ENCODE measurements at places on chromosomes 13 and 19. TPM values are rescaled to one million over a fixed set of nuclear protein-coding genes. Genes with fewer than 3 reads are reported as not detected.
A peak's percentile ranks its signal among the peaks of the same experiment; 100 is the strongest.

GRCh38 chr13:98537740-98538139 is 39.2 kb downstream of the STK24 start:
- no peak for DNase-seq
- no peak overlapping the region for H3K4me3 ChIP-seq
- no peaks in the 10 kb centered on the region for H3K36me3 ChIP-seq
- H3K4me1 ChIP-seq: peaks cover 73% of the 10 kb centered on the region
- H3K27ac ChIP-seq: no peak overlapping the region
- H3K27me3 ChIP-seq: no peaks in the 10 kb centered on the region

GRCh38 chr13:22936228-22936627 is 244.6 kb upstream of the SGCG start:
- H3K36me3 ChIP-seq: no peaks in the 10 kb centered on the region
- no peaks in the 10 kb centered on the region for H3K4me1 ChIP-seq
- no peak overlapping the region for H3K4me3 ChIP-seq
- no peak overlapping the region for H3K27ac ChIP-seq

DNA sequence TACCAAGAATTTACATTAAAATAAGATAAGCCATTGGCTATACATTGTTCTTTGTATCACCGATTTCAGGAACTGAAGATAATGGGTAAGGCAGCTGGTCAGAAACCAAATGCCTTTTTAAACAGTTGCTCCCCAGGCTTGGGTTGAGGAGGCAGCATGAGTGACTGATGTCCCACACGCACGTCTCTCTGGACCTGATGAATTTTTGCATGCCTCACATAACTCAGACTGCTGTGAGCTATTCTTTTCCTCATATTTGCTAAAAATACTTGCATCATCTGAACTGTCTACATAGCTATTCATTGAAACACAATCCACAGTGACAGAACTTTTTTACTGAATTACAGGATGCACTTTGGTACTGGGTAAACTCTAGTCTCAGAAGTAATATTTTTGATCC is 123.6 kb upstream of the MAB21L1 start:
- H3K36me3 ChIP-seq: no peaks in the 10 kb centered on the region
- H3K4me1 ChIP-seq: no peaks in the 10 kb centered on the region
- H3K27me3 ChIP-seq: no peaks in the 10 kb centered on the region
- H3K27ac ChIP-seq: no peak overlapping the region

- no peaks in the 10 kb centered on the region for H3K36me3 ChIP-seq
- no peaks in the 10 kb centered on the region for H3K4me1 ChIP-seq
- no peak for DNase-seq
- H3K27me3 ChIP-seq: no peaks in the 10 kb centered on the region
- H3K27ac ChIP-seq: no peak overlapping the region
- H3K4me3 ChIP-seq: no peak overlapping the region
These were observed 16.0 kb upstream of the OLFM2 start for GRCh38 chr19:9952276-9952675.

- no peaks in the 10 kb centered on the region for H3K4me1 ChIP-seq
- H3K4me3 ChIP-seq: no peak overlapping the region
- no peaks in the 10 kb centered on the region for H3K27me3 ChIP-seq
- no peak for DNase-seq
- H3K27ac ChIP-seq: no peak overlapping the region
- no peaks in the 10 kb centered on the region for H3K36me3 ChIP-seq
These were observed 433.0 kb downstream of the TSHZ3 start for GRCh38 chr19:30916238-30916637.

- peak; percentile 24 for DNase-seq
- no peak overlapping the region for H3K27ac ChIP-seq
- no peaks in the 10 kb centered on the region for H3K27me3 ChIP-seq
- no peaks in the 10 kb centered on the region for H3K36me3 ChIP-seq
- H3K4me3 ChIP-seq: no peak overlapping the region
These were observed 2325.6 kb upstream of the PCDH20 start for GRCh38 chr13:63741029-63741813.

- peaks cover 37% of the 10 kb centered on the region for H3K4me1 ChIP-seq
- peaks cover 3% of the 10 kb centered on the region for H3K36me3 ChIP-seq
- H3K4me3 ChIP-seq: peak overlapping the region; percentile 94
- H3K27ac ChIP-seq: no peak overlapping the region
- no peaks in the 10 kb centered on the region for H3K27me3 ChIP-seq
- no peak for DNase-seq
These were observed 2.2 kb downstream of the NAXD start for GRCh38 chr13:110617321-110618072.

DNA sequence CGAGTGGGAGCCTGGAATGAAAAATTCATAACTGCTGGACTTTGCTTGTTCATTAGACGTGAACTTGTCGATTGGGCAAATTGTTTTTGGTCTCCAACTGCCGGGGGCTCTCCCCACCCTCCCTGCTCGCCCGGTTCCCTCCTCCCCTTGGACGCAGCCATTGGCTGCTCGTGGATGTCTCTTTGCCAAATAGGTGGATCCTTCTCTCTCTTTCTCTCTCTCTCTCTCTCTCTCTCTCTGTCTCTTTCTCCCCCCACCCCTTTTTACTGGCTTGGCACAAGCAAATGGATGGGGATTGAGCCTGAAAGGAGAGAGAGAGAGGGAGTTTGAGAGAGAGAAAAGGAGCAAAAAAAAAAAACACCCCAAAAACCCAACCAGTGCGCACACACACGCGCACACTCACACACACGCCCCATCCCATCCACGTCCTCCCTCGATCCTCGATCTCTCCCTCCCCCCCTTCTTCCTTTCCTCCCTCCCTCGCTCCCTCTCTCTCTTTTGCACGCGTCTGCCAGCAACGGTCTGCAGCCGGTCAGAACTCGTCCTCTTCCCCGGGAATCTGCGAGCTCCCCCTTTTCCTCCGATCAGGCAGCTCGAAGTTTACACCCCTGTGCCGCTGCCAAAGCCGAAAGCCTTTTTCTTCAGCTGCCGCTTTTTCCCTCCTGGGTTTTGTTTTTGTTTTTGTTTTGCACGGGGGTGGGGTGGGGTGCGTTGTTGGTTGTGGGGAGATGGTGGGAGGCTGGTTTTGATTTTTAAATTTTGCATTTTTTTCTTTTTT is 27.8 kb downstream of the NFIX start:
- H3K4me1 ChIP-seq: peaks cover 95% of the 10 kb centered on the region
- peak overlapping the region; percentile 55 for H3K4me3 ChIP-seq
- no peaks in the 10 kb centered on the region for H3K27me3 ChIP-seq
- peak; percentile 78 for DNase-seq
- peak overlapping the region; percentile 87 for H3K27ac ChIP-seq

DNA sequence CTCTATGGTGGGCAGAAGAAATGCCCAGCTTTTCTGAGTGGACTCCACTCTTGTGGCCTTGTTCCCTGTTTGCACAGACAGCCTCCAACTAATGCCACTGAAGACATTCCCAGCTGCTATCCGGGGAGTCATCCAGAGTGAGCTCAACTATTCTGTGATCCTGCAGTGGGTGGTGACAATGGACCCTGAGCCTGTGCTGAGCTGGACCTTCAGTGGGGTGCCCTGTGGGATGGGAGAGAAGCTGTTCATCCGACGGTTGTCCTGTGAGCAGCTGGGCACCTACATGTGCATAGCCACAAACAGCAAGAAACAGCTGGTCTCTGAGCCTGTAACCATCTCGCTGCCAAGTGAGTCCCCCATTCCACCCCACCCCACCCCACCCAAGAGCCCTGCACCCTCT is 10.3 kb downstream of the IGSF23 start:
- no peak for DNase-seq
- H3K4me1 ChIP-seq: no peaks in the 10 kb centered on the region
- no peak overlapping the region for H3K4me3 ChIP-seq
- H3K36me3 ChIP-seq: no peaks in the 10 kb centered on the region

DNA sequence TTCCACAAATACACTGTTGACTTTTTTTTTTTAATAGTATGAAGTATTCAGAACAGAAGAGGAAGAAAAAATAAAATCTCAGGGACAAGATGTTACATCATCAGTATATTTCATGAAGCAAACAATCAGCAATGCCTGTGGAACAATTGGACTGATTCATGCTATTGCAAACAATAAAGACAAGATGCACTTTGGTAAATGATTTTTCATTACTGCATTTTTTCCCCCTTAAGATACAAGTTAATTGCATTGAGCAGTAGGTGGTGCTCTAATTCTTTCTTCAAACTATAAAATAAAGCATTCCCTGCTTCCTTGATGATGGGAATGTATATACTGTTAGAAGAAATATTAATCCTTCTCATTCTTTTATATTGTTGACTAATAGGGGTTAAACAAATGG is 17.1 kb downstream of the UCHL3 start:
- no peaks in the 10 kb centered on the region for H3K4me1 ChIP-seq
- no peak overlapping the region for H3K4me3 ChIP-seq
- no peak for DNase-seq
- peaks cover 62% of the 10 kb centered on the region for H3K36me3 ChIP-seq
- H3K27me3 ChIP-seq: no peaks in the 10 kb centered on the region

GRCh38 chr19:36449059-36449670 is 30.7 kb upstream of the ZFP82 start:
- peaks cover 27% of the 10 kb centered on the region for H3K36me3 ChIP-seq
- no peaks in the 10 kb centered on the region for H3K4me1 ChIP-seq
- H3K27ac ChIP-seq: no peak overlapping the region
- DNase-seq: no peak
- no peaks in the 10 kb centered on the region for H3K27me3 ChIP-seq
- H3K4me3 ChIP-seq: no peak overlapping the region

GRCh38 chr19:33624586-33624985 is 2.8 kb downstream of the CHST8 start:
- H3K4me1 ChIP-seq: peaks cover 12% of the 10 kb centered on the region
- H3K36me3 ChIP-seq: no peaks in the 10 kb centered on the region
- DNase-seq: no peak
- no peak overlapping the region for H3K27ac ChIP-seq

GRCh38 chr13:58979851-58980250 is 1183.9 kb downstream of the DIAPH3 start:
- H3K36me3 ChIP-seq: no peaks in the 10 kb centered on the region
- no peak for DNase-seq
- H3K27ac ChIP-seq: no peak overlapping the region
- H3K27me3 ChIP-seq: no peaks in the 10 kb centered on the region
- no peaks in the 10 kb centered on the region for H3K4me1 ChIP-seq

GRCh38 chr19:56973713-56974555 is 133.4 kb upstream of the PEG3 start:
- no peak for DNase-seq
- no peak overlapping the region for H3K27ac ChIP-seq
- no peaks in the 10 kb centered on the region for H3K27me3 ChIP-seq
- no peaks in the 10 kb centered on the region for H3K36me3 ChIP-seq
- H3K4me3 ChIP-seq: no peak overlapping the region
- H3K4me1 ChIP-seq: no peaks in the 10 kb centered on the region

DNA sequence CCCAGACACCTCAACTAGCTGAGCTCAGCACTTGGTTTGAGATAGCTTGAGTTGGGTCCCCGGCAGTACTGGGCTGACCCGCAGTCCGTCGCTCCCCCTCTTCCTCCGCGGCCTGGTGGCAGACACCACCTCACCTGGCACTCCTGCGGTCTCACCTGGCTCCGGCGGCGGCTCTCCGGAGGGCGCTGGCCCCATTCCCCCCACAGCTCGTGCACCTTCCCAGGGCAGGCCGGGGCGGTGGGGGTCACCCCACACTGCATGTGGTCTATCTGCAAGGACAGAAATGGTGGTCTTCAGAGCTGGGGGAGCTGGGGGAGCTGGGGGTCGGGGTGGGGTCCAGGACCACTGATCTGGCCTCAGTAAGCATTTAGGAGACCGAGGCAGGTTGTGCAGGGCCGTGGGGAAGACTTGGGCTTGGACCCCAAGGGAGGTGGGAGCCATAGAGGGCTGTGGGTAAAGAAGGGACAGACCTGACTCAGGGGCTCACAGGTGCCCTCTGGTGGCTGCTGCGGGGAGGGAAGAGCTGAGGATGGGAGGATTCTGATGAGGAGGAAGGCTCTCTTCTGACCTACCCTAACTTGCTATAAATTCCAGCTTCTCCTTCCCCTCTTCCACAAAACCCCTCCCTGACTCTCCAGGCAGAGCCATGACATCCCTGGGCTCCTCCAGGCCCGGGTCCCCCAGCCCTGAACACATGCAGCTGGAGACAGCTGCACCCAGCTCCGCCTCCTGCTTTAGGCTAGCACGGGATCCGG is 6.7 kb upstream of the PLIN4 start:
- no peaks in the 10 kb centered on the region for H3K4me1 ChIP-seq
- DNase-seq: no peak
- H3K27me3 ChIP-seq: no peaks in the 10 kb centered on the region

DNA sequence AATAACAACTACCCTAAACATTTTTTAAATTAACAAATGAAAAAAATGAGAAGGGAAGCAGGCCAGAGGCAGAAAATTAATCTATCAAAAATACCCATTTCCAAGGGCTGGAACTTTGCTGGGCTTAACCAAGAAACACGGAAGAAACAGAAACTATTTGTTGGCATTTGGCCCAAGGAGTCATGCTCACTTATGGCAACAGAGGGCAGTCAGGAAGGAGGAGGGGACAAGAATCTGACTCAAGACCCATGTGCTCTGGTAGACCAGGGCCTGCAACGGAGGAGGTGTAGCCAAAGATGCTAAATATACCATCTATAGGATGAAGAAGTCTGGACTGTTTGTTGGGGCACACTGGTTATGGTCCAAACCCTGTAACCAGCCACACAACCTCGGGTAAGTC is 496.7 kb downstream of the COG6 start:
- no peak for DNase-seq
- H3K4me1 ChIP-seq: peaks cover 12% of the 10 kb centered on the region
- no peaks in the 10 kb centered on the region for H3K36me3 ChIP-seq
- no peaks in the 10 kb centered on the region for H3K27me3 ChIP-seq

DNA sequence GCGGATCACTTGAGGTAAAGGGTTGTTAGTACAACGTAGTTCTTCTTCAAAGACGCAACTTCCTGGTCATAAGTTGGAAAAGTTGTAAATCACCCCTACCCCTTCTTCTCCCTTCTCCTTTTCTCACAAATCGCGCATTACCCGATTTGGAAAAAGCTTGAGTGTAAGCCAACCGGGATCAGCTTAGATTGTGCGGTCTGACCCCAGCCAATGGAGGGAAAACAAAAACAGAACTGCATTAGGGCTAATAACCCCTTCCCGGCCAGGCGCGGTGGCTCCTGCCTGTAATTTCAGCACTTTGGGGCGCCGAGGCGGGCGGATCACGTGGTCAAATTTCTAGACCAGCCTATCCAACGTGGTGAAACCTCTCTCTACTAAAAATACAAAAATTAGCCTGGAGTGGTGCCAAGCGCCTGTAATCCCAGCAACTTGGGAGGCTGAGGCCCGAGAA is 806 bp downstream of the ZNF90 start:
- H3K27me3 ChIP-seq: no peaks in the 10 kb centered on the region
- H3K4me3 ChIP-seq: peak overlapping the region; percentile 60
- peak overlapping the region; percentile 32 for H3K27ac ChIP-seq
- H3K36me3 ChIP-seq: no peaks in the 10 kb centered on the region
- H3K4me1 ChIP-seq: no peaks in the 10 kb centered on the region

GRCh38 chr13:21058361-21058760 is 3.0 kb downstream of the LATS2 start:
- H3K4me1 ChIP-seq: peaks cover 71% of the 10 kb centered on the region
- H3K27ac ChIP-seq: no peak overlapping the region
- H3K4me3 ChIP-seq: no peak overlapping the region
- DNase-seq: no peak
- no peaks in the 10 kb centered on the region for H3K27me3 ChIP-seq

Gene DNAJC3
- total RNA-seq: 56.7 TPM

Gene LGI4
- total RNA-seq: 6.3 TPM

Gene PRODH2
- total RNA-seq: not detected

Gene RXFP2
- not detected for total RNA-seq

Gene LYPD4
- total RNA-seq: not detected

All from lower lobe of right lung (tissue), 2 donors.